ENCODE measurements at places on chromosomes 5 and 9.

- DNase-seq: no peak
These were observed 99.9 kb downstream of the TTC39B start for GRCh38 chr9:15206903-15207696.

DNA sequence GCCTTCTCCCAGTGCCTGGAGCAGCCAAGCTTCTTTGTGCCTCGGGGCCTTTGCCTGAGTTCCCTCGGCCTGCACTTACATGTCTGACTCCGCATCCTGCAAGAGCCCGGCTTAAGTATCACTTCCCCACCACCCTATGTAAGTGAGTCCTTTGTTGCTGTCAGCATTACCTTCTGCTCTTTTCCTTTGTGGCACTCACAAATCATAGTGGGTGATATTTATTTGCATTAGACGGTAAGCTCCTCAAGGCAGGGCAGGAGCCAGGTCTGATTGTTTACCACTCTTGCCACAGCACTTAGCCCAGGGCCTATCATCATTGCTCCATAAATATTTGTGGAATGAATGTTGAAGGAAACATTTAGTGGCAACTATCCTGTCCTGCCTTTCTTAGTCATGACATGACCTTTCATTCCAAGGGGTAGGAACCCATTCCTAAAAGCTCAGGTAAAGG is 4.8 kb downstream of the GM2A start:
- DNase-seq: peak; percentile 54

GRCh38 chr9:129584136-129584535 is 36.8 kb downstream of the C9orf50 start:
- DNase-seq: peak; percentile 78

GRCh38 chr9:99000476-99001395 is 57.0 kb downstream of the COL15A1 start:
- DNase-seq: peak; percentile 66

DNA sequence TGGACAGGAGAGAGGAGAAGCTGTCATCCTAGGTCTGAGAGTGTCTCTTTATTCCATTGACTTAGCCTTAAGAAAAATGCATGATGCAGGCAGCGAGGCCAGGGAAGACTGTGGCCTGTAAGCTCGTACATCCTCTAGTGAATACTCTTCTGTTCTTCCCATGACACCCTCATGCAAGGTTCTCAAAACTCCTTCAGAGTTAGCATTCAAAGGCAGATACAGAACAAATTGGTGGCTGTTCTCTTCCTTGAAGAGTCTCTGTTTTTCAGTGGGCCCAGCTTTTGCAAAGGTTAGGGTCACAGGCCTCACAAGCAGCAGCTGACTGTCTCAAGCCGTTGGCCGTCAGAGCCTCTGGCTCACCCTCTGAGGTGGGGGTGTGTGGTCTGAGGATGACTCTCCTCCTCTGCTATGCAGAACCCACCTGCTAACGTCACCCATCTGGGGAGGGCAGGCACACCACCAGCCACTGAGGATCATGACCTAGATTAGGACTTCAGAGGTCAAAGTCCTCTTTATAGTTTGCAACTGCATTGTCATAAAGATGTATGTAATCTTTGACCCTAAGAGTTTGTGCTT is 15.1 kb downstream of the ADCY2 start:
- DNase-seq: no peak

DNA sequence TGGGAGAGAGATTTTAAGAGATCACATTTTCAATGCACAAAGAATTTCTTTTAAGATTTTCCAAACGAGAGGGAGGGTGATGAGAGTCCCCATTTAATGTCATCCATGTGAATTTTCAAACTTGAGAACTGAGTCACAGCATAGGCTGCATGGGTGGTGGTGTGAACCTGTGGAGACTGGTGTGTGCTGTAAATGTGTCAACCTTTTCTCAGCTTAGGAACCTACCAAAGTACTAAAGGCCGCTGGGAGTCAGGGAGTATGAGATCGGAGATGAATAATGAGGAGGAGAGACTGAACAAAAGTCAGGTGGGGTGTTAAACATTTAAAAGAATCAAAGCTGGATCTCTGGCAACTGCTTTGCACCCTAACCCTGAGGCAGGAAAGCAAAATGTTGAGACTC is 7.5 kb downstream of the ALDH1A1 start:
- DNase-seq: no peak

GRCh38 chr9:136667214-136667939 is 4.7 kb downstream of the EGFL7 start:
- DNase-seq: no peak

DNA sequence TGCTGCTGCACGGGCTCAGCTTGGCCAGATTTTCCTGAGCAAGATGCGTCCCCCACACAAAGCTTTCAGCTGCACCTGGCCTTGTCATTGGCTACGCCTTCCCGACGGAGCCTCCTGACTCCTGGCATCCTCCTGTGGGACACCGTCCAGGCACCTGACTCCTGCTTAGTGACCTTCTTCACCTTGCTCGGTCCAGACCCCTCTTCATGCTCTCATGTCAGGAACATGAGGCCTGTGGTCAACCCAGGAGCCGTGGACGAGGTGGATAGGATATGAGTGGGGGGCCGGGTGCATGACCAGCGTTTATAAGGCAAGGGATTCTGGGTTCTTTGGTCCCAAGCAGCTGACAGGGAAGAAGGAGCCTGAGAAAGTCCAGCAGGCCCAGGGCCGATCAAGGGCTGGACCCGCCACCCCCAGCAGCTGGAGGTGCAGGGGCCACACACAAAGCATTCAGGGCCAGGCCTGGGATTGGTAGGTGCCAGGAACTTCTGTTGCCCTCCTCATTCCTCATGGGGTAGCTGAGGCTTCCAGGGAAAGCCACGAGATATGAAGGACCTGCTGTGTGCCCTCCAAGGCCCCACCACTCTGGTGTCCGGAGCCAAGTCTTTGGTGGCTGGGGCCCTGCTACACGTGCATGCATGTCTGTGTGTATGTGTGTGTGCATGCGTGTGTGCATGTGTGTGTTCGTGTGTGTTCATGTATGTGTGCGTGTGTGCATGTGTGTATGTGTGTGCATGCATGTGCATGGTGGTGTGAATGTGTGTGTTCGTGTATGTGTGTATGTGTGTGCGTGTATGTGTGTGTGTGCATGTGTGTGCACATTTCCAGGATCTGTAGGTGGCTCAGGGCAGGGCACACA is 34.9 kb downstream of the SLC6A3 start:
- peak; percentile 6 for DNase-seq

DNA sequence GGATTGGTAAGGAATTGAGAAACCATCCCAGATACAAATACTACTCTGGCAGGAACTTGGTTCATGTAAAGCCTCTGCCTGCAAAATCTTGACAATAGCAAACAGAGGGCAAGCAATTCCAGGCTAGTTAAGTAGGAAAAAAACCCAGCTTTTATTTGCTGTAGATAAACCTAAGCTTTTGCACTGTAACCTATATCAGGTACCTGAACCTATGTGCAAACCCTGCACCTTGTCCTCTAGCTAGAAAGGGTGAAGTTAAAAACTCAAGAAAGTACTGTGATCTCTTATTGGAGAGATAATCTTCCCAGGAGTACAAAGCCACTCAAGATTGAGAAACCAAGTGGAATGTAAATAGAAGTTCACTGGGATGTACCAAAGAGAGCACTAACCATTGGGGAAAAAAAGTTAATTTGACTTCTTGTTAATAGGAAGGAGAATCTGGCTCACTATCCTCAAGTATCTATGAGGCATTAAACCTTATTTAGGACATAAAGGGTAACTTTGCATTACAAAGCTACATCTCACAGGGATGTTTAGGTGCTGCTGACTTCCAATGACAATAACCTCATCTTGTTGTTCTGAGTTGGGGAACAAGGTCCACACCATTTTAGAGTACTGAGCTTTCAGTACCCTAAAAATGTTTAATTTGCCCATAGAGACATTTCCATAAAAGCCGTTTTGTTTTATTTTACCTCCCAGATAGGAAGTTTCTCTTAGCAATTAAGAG is 73.8 kb upstream of the PCA3 start:
- no peak for DNase-seq

GRCh38 chr5:53411388-53411787 is 69.0 kb upstream of the FST start:
- no peak for DNase-seq

DNA sequence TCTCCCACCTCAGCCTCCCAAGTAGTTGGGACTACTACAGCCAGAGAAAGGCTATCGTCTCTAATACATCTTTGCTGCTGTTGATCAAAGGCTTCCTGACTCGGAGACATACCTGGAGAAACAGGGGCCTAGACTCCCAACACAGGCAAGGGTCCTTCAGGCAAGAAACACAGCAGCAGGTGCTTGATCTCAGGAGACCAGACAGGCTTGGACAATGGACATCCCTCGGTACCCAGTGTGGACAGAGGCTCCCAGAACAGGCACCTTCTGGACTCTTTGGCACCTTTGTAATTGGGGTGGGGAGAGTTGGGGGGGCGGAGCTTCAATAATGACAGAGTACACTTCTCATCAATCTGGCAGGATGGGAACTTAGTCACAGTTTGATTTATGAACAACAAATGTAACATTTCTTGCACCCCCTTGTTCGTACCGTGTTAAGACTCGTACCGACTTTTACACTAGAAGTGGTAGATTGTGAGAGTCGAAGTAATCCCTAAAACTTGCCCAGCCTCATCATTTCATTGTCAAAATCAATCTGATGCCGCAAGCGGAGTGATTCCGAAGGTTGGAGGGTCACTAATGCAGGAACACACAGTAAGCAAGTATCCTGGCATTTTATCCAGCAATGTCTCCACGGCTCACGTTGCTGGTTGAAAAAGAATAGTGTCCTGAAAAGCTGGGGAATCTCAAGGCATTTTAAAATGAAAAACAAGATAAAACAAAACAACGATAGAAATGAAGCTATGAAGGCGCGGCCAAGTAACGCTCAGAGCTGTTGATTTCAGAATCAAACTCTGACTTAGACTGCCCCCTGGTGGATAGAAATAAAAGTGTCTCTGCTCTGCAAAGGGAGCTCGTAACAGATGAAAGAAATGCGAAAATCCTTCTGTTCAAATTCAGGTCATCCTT is 46.4 kb upstream of the STK32A start:
- DNase-seq: peak; percentile 17

- no peak for DNase-seq
These were observed 114.1 kb downstream of the MAN2A1 start for GRCh38 chr5:109803854-109804253.

DNA sequence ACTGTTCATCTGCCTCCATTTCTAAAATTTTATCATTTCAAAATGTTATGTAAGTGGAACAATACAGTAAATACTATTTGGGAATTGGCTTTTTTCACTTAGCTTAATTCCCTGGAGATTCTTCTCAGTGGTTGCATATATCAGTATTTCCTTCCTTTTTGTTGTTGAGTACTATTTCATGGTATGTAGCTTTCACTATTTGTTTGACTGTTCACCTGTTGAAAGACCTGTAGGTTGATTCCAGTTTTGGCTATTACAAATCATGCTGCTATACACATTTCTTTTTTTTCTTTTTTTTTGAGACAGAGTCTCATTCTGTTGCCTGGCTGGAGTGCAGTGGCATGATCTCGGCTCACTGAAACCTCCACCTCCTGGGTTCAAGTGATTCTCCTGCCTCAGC is 33.0 kb upstream of the PWWP2A start:
- DNase-seq: no peak

GRCh38 chr5:9954869-9955268 is 294.8 kb downstream of the ATPSCKMT start:
- DNase-seq: no peak

GRCh38 chr5:40022057-40022456 is 597.3 kb upstream of the DAB2 start:
- DNase-seq: no peak

GRCh38 chr5:122500245-122501088 is 188.4 kb downstream of the SNCAIP start:
- DNase-seq: no peak

DNA sequence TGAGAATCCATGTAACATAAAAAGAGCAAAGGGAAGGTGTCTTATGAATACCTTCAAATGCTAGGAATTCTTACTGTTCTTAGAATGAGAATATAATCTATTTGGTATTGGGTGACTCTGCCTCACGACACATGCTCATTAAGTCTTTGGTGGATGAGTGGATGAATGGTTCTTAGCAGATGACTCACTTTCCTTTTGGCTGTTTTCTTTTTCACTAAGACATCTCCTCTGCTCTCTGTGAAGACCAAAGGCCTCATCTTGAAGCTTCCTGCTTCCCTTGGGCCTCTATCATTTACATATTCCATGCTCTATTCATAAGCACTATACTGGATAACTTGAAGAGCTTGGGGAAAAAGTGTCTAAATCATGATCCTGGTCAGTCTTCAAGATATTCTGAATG is 468.1 kb downstream of the SPATA31D1 start:
- DNase-seq: no peak

GRCh38 chr9:70101265-70101664 is 57.6 kb downstream of the MAMDC2 start:
- DNase-seq: no peak

DNA sequence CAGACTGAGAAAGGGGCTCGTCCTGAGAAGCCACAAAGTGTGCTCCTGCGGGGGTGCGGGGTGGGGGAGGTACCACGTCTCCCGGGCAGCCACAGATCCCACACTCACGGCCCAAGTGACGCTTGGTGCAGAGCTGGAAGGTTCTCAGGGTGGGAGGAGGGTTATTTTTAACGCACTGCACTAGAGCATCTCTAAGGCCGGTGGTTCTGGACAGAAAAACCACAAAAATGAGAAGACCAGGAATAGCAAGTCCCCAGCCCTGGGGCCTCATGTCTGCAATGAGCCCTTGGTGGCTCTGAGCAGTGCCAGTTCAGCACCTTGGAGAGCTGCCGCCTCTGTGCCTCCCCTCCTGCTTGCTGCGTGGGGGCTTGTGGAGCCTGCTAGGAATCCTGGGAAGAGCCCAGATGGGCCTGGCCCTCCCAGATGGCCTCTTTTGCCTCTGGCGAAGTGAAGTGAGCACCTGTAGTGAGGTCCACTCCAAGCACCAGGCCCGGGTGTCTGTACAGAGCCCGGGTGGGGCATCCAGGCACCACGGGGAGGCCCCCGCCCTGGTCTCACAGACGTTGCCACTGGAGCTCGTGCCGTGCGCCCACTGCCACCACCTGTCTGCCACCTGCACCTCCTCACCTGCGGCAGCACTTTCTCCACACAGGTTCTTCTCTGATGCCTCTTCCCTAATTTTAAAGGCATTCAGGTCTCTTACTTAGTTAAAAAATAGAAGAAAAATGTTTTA is 48.9 kb upstream of the CACNA1B start:
- DNase-seq: no peak

DNA sequence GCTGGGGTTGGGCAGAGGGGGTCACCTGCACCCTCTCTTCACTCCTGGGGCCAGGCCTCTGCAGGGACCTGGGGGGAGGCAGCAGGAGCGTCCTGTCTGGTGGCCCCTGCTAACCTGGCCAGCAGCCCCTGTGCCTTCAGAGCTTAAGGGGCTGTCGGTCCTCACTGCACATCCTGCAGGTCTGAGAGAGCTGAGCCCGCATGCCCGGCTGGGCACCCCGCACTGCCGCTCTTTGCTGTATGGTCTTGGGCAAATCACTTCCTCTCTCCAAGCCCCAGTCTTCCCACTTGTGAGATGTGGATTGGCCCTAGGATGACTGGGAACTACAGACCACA is 7.9 kb downstream of the FLT4 start:
- DNase-seq: no peak

GRCh38 chr5:170341545-170341944 is 44.0 kb upstream of the LCP2 start:
- DNase-seq: no peak

Data from CD4-positive, alpha-beta T cell treated with Interleukin-15 for 1 hour (primary cell).